Ascending aorta (tissue), 2 donors: ENCODE measurements at places on chromosomes 5 and 9.

DNA sequence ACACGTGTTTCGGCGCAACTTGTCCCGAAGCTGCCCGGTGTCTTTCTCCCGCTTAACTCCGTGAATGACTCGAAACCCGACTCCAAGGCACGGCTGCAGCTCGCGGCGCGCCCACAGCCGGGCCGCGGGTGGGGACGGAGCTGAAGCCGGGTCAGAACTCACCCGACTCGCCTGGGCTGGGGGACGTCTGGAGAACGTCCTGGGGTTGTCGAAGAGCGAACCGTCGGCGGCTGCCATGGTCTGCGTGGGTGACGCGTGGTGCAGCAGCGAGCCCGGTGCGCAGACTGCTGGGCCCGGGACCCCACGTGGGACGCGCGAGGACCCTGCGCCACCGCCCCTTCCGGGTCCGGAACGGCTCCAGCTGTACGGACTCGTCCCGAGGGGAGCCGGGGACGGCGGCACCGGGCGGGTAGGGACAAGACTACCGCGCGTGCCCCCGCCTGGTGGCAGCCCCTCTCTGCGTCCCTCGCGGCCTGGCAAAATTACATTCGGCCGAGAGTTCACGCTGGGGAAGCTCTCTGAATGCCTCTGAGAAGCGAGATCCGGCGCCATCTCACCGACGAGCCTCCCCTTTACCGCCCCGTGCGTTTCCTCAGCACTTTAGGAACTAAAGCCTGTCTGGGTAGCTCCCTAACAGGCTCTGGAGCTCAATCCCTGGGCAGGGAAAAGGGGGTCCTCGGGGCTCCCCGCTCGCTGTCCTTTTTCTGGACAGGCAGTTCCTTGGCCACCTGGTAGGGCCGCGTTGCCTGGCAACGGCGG lies at the start of gene DDX31:
TSS of gene DDX31 (minus strand) at position 286 of the 759 bp plus-strand sequence. CDS start at position 237, 49 bp downstream.
- peak within 1 kb of the TSS; percentile 100 for H3K4me3 ChIP-seq
- peak; percentile 89 for DNase-seq
- no peaks in the 10 kb centered on the region for H3K36me3 ChIP-seq
- peak within 1 kb of the TSS; percentile 93 for H3K27ac ChIP-seq

GRCh38 chr5:136015966-136016650 lies 12.7 kb upstream of the TGFBI start:
- H3K4me3 ChIP-seq = no peak overlapping the region
- H3K36me3 ChIP-seq = no peaks in the 10 kb centered on the region
- peak overlapping the region; percentile 72 for H3K27ac ChIP-seq
- peaks cover 9% of the 10 kb centered on the region for H3K4me1 ChIP-seq
- peak; percentile 37 for DNase-seq
- H3K27me3 ChIP-seq = no peaks in the 10 kb centered on the region

- H3K27me3 ChIP-seq = no peaks in the 10 kb centered on the region
- H3K36me3 ChIP-seq = no peaks in the 10 kb centered on the region
- H3K27ac ChIP-seq = no peak overlapping the region
These were observed 137.8 kb downstream of the SEMA6A start for GRCh38 chr5:116436674-116437350.

- no peaks in the 10 kb centered on the region for H3K27me3 ChIP-seq
- peak overlapping the region; percentile 69 for H3K27ac ChIP-seq
- no peak for DNase-seq
- H3K4me3 ChIP-seq = no peak overlapping the region
- peaks cover 29% of the 10 kb centered on the region for H3K36me3 ChIP-seq
These were observed 102.2 kb downstream of the MAP1B start for GRCh38 chr5:72209147-72210115.

GRCh38 chr9:124077915-124078572 lies 66.5 kb downstream of the LHX2 start:
- H3K4me3 ChIP-seq = no peak overlapping the region
- no peaks in the 10 kb centered on the region for H3K36me3 ChIP-seq
- DNase-seq = no peak
- H3K27me3 ChIP-seq = no peaks in the 10 kb centered on the region

DNA sequence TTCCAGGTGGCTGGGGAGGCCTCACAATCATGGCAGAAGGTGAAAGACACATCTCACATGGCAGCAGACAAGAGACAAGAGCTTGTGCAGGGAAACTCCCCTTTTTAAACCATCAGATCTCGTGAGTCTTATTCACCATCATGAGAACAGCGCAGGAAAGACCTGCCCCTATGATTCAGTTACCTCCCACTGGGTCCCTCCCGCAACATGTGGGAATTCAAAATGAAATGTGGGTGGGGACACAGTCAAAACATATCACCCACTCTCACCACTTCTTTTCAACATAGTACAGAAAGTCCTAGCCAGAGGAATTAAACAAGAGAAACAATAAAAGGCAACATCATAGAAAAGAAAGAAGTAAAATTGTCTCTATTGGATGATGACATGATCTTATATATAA lies 223.4 kb upstream of the SLC24A2 start:
- H3K36me3 ChIP-seq = no peaks in the 10 kb centered on the region
- no peaks in the 10 kb centered on the region for H3K4me1 ChIP-seq
- H3K27ac ChIP-seq = no peak overlapping the region
- no peaks in the 10 kb centered on the region for H3K27me3 ChIP-seq
- no peak for DNase-seq

- H3K4me1 ChIP-seq = peaks cover 11% of the 10 kb centered on the region
- no peaks in the 10 kb centered on the region for H3K27me3 ChIP-seq
- H3K27ac ChIP-seq = peak overlapping the region; percentile 58
These were observed 233.8 kb downstream of the PIK3R1 start for GRCh38 chr5:68449380-68449779.

GRCh38 chr9:18747595-18747994 lies 273.6 kb downstream of the ADAMTSL1 start:
- H3K36me3 ChIP-seq = no peaks in the 10 kb centered on the region
- H3K4me3 ChIP-seq = no peak overlapping the region
- H3K27ac ChIP-seq = no peak overlapping the region
- H3K4me1 ChIP-seq = no peaks in the 10 kb centered on the region
- no peak for DNase-seq

GRCh38 chr5:59275510-59276324 lies 617.8 kb downstream of the PDE4D start:
- peak overlapping the region; percentile 66 for H3K27ac ChIP-seq
- H3K36me3 ChIP-seq = no peaks in the 10 kb centered on the region
- no peaks in the 10 kb centered on the region for H3K27me3 ChIP-seq
- DNase-seq = no peak
- peak overlapping the region; percentile 52 for H3K4me3 ChIP-seq

GRCh38 chr5:175254155-175254554 lies 189.8 kb downstream of the DRD1 start:
- DNase-seq = no peak
- no peak overlapping the region for H3K4me3 ChIP-seq
- no peaks in the 10 kb centered on the region for H3K36me3 ChIP-seq

- no peak overlapping the region for H3K27ac ChIP-seq
- H3K4me1 ChIP-seq = no peaks in the 10 kb centered on the region
- no peak overlapping the region for H3K4me3 ChIP-seq
- no peaks in the 10 kb centered on the region for H3K27me3 ChIP-seq
- no peak for DNase-seq
- no peaks in the 10 kb centered on the region for H3K36me3 ChIP-seq
These were observed 545.8 kb upstream of the CDH10 start for GRCh38 chr5:25190521-25191000.

- H3K27ac ChIP-seq = no peak overlapping the region
- H3K4me1 ChIP-seq = no peaks in the 10 kb centered on the region
- H3K36me3 ChIP-seq = no peaks in the 10 kb centered on the region
- H3K27me3 ChIP-seq = no peaks in the 10 kb centered on the region
These were observed 699.9 kb downstream of the MTRR start for GRCh38 chr5:8568858-8569257.

- H3K4me3 ChIP-seq = no peak overlapping the region
- H3K27ac ChIP-seq = no peak overlapping the region
- no peak for DNase-seq
- H3K36me3 ChIP-seq = no peaks in the 10 kb centered on the region
- no peaks in the 10 kb centered on the region for H3K4me1 ChIP-seq
- no peaks in the 10 kb centered on the region for H3K27me3 ChIP-seq
These were observed 304.1 kb downstream of the SH3GL2 start for GRCh38 chr9:17882688-17883594.

DNA sequence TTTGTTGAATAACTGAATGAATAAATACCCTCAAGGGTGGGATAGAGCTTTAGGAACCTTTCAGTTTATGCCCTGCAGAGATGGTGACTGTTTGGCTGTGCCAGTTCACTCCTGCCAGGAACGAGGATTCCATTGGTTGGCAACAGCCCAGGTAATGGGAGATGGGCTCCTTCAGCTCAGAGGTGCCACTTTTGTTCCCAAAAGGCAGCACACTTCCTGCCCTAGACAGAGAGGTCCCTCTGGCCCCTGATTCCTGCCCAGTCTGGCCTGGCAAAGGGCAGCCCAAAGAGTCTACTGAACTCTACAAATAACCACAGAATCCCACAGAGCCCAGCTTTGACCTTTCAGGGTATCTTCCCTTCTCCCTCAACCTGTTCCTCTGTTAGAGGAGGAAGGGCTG lies 1.6 kb downstream of the C9orf152 start:
- no peaks in the 10 kb centered on the region for H3K27me3 ChIP-seq
- H3K27ac ChIP-seq = no peak overlapping the region
- no peaks in the 10 kb centered on the region for H3K36me3 ChIP-seq
- H3K4me1 ChIP-seq = no peaks in the 10 kb centered on the region

DNA sequence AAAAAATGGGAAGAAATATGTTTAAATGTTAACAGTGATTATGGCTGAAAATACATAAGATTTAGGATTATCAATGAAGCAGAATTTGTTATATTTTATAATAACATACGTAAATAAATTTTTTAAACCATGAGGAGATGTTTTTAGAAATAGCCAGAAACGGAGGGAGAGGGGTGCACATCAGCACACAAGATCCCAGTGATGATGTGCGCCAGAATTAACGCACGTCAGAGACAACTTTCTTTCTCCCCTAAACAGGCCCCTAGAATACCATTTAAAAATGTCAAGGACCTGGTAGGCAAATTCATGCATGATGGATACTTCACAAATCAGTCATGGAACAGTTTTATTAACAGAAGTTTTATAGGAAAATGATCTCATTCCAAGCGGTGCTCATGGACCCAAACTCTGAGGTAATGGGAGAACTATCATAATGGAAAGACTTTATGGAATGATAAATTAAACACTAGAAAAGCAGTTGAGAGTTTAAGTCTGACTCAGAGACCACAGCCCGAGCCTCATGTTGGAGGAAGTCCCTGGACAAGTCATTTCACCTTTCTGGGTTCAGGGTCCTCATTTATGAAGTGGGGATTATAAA lies 258.9 kb upstream of the GAS1 start:
- H3K4me1 ChIP-seq = no peaks in the 10 kb centered on the region
- H3K36me3 ChIP-seq = no peaks in the 10 kb centered on the region
- DNase-seq = no peak
- no peak overlapping the region for H3K4me3 ChIP-seq
- no peaks in the 10 kb centered on the region for H3K27me3 ChIP-seq

DNA sequence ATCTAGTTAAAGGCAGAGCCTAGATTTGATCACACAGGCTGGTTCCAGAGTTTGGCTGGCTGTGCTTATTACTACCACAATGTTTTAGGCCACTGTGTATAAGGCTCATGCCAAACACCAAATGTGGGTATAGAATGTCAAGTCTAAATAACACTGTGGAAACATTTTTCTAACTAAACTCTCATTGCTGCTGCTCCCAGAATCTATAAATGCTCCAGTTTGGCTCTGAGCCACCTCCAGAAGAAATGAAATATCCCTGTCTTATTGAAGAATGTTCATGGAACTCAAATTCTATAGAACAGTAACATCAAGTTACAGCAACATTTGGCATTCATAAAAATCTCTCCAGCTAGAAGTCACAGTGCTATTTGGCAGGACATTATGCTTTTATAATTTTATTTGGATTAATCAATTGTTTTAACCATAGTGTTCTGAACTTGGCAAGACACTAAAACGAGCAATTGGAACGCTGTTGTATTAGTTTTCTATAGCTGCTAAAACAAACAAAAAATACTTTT lies 178.1 kb upstream of the COX7C start:
- no peak overlapping the region for H3K4me3 ChIP-seq
- H3K27ac ChIP-seq = no peak overlapping the region
- no peaks in the 10 kb centered on the region for H3K4me1 ChIP-seq
- H3K27me3 ChIP-seq = no peaks in the 10 kb centered on the region
- no peaks in the 10 kb centered on the region for H3K36me3 ChIP-seq
- no peak for DNase-seq

GRCh38 chr9:13033959-13034693 lies 245.4 kb downstream of the MPDZ start:
- H3K27me3 ChIP-seq = no peaks in the 10 kb centered on the region
- no peaks in the 10 kb centered on the region for H3K4me1 ChIP-seq
- peak overlapping the region; percentile 55 for H3K4me3 ChIP-seq

DNA sequence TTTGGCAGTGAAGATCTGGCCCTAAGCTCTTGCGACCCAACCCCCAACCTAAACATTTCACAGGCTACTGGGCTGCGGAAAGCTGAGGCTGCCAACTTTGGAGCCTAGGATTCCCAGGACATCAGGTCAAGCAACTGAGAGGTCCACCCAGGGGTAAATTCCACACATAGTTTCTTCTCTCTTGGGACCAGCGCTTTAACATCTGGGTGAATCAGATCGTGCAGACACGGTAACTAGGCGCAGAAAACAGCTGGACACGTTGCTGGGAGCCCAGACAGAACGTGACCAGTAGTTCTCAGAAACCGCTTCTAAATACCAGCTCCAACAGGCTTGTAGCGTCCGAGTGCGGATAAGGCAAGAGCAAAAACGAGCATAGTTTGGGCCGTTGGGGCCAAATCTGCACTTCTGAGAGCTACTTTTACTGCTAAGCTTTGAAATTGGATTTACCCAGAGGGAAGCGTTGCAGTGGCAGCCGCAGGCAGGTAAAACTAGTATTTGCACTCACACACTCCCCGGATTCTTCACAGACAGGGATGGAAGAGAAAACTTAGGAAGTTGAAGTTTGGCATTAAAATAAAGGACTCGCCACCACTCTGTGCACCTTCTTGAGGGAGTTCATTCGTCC lies 11.8 kb downstream of the ITGA1 start:
- peak overlapping the region; percentile 96 for H3K27ac ChIP-seq
- H3K36me3 ChIP-seq = no peaks in the 10 kb centered on the region
- H3K4me3 ChIP-seq = peak overlapping the region; percentile 83
- peaks cover 5% of the 10 kb centered on the region for H3K4me1 ChIP-seq

GRCh38 chr9:26939955-26940711 lies 6.9 kb downstream of the PLAA start:
- DNase-seq = no peak
- no peaks in the 10 kb centered on the region for H3K27me3 ChIP-seq
- no peaks in the 10 kb centered on the region for H3K36me3 ChIP-seq

- no peaks in the 10 kb centered on the region for H3K4me1 ChIP-seq
- H3K4me3 ChIP-seq = no peak overlapping the region
- no peak overlapping the region for H3K27ac ChIP-seq
These were observed 37.5 kb downstream of the CTNNA1 start for GRCh38 chr5:138790684-138791083.

GRCh38 chr5:132227485-132228240 lies at the start of gene P4HA2:
P4HA2 (minus strand) TSS chr5:132227853; CDS start chr5:132218626, 9,227 bp downstream.
- H3K27me3 ChIP-seq = no peaks in the 10 kb centered on the region
- H3K36me3 ChIP-seq = no peaks in the 10 kb centered on the region
- peaks cover 42% of the 10 kb centered on the region for H3K4me1 ChIP-seq
- H3K27ac ChIP-seq = peak within 1 kb of the TSS; percentile 84
- peak within 1 kb of the TSS; percentile 61 for H3K4me3 ChIP-seq

GRCh38 chr9:133928248-133928764 lies 63.8 kb downstream of the VAV2 start:
- H3K27me3 ChIP-seq = no peaks in the 10 kb centered on the region
- H3K4me1 ChIP-seq = no peaks in the 10 kb centered on the region
- no peak overlapping the region for H3K4me3 ChIP-seq
- no peaks in the 10 kb centered on the region for H3K36me3 ChIP-seq
